ENCODE measurements at places on chromosomes 3 and 15. TPM values are rescaled to one million over a fixed set of nuclear protein-coding genes. Genes with fewer than 3 reads are reported as not detected.
A peak's percentile ranks its signal among the peaks of the same experiment; 100 is the strongest.

DNA sequence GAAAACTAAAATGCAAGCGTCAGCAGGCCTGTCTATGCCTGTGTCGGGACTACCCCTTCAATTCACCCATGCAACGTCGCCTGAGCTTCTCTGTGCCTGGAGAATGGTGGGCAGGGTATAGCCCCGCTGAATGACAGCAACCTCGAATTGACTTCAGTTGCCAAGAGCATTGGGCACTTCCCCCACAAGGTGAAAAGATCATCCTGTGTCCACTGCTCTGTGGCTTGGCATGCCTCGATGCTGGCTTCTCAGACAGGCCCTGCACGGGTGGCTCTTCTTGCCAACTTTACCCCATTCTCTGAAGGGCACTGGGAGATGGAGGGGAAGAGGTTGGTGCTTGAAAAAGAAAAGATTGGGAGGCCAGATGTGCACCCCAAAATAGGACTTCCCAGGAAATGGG is 3.3 kb downstream of the SLC6A1 start:
- peaks cover 3% of the 10 kb centered on the region for H3K4me1 ChIP-seq
- no peak for DNase-seq
- H3K36me3 ChIP-seq, result no peaks in the 10 kb centered on the region
- H3K27me3 ChIP-seq, result peaks cover 86% of the 10 kb centered on the region
- H3K4me3 ChIP-seq, result no peak overlapping the region

DNA sequence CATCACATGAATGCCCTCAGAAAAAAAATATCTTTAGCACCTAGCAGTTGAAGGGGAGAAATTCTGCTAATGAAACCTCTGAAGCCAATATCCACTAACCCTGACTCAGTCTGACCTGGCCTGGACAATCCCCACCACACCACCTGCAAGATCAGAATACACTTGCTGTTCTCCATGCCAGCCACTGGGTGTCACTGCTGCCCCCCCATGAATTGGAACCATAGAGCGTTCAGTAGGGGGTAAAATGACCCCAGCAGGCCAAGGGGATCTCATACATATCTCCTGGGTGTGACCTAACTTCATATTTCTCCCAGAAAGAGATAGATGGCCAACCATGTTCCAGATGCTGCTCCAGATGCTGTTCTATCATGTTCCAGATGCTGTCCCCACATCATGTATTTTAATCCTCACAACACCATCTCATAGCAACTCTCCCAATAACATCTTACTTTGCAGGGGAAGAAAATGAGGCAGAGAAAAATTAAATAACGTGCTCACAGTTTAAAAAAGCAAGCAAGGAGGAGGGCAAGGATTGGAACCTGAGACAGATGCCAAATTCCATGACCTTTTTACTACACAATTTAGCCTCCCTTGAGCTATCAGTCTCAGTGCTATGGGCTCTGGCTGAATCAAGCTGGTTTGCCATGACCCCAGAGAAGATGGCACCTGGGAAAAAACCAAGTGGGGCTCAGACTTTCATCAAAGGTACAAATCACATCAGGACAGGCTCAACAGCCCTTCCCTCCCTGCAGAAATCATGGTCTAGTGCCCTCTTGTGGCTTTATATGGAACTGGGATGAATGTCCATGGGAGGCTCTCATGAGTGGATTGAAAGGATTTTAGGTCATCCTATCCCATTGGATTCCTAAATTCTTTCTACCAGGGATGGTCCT is 12.4 kb downstream of the NTRK3 start:
- no peak overlapping the region for H3K4me3 ChIP-seq
- no peak overlapping the region for H3K27ac ChIP-seq
- H3K4me1 ChIP-seq, result no peaks in the 10 kb centered on the region
- H3K27me3 ChIP-seq, result peaks cover 40% of the 10 kb centered on the region

- no peak for DNase-seq
- peaks cover 16% of the 10 kb centered on the region for H3K4me1 ChIP-seq
- peak overlapping the region; percentile 94 for H3K4me3 ChIP-seq
- H3K36me3 ChIP-seq, result no peaks in the 10 kb centered on the region
- H3K27me3 ChIP-seq, result no peaks in the 10 kb centered on the region
Observed at GRCh38 chr3:114057011-114057347, 442 bp downstream of the QTRT2 start.

DNA sequence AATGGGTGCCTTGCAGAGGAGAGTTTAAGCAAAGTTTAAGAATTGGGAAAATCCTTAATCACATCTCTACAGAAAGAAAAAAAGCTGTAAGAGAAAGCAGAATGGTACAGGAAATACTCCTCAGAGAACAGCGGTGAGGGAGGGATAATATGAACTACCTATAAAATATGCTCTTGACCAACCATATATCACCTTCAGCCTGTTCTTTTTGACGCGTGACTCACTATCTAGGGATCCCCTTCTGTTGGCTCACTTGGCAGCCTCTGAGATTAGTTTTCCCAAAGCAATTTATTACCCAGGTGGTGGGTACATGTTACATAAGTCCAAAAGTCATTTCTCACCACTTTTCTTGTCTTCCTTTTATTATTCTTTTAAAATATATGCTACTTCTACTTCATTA is 97.7 kb downstream of the CNTN6 start:
- no peaks in the 10 kb centered on the region for H3K27me3 ChIP-seq
- H3K4me3 ChIP-seq, result no peak overlapping the region
- no peaks in the 10 kb centered on the region for H3K36me3 ChIP-seq
- H3K27ac ChIP-seq, result no peak overlapping the region
- no peak for DNase-seq
- H3K4me1 ChIP-seq, result peaks cover 7% of the 10 kb centered on the region

Gene XCR1
- total RNA-seq, result not detected

DNA sequence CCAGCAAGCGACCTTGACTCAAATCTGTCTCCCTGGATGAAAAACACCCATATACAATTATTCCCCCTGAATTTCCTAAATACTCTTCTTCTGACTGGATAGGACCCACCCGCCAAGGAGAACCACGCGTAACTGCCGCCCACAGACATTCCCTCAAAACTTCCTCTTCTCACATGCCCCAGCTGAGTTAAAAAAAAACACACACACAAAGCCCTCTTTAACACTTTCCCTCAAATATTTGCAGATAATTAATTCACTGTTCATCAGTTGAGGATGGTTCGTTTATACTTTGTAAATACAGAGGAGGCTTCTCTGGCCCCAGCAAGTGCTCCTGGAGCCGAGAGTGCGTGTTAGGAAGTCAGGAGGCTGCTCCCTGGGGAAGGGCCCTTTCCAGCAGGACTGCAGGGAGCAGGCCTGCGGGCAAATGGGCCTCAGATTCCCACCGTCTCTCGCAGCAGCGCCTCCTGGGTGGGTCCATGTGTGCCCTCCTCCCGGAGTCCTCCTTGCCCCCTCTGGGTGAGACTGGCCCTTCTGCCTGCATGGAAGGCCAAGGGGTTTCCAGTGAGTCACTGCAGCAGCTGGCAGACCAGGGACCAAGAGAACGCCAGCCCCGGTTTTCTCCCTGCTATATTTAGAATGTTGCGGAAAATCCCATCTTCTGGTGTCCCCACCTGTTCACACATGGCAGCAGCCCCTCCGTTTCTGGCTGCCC is 46.8 kb downstream of the MGLL start:
- peaks cover 12% of the 10 kb centered on the region for H3K4me1 ChIP-seq
- no peak overlapping the region for H3K27ac ChIP-seq
- peaks cover 50% of the 10 kb centered on the region for H3K27me3 ChIP-seq
- no peak for DNase-seq
- no peak overlapping the region for H3K4me3 ChIP-seq
- no peaks in the 10 kb centered on the region for H3K36me3 ChIP-seq

GRCh38 chr15:42373274-42373673 is 14.0 kb downstream of the CAPN3 start:
- no peaks in the 10 kb centered on the region for H3K4me1 ChIP-seq
- DNase-seq, result no peak
- H3K27me3 ChIP-seq, result no peaks in the 10 kb centered on the region
- peaks cover 2% of the 10 kb centered on the region for H3K36me3 ChIP-seq
- no peak overlapping the region for H3K4me3 ChIP-seq

Gene TARS3
- 21.5 TPM for total RNA-seq

- no peaks in the 10 kb centered on the region for H3K4me1 ChIP-seq
- no peak within 1 kb of the TSS for H3K27ac ChIP-seq
- no peak for DNase-seq
- no peak within 1 kb of the TSS for H3K4me3 ChIP-seq
Observed at GRCh38 chr3:187368251-187369088, at the start of gene RTP4. RTP4 (plus strand) TSS chr3:187368385; CDS start chr3:187368442, 57 bp downstream.

DNA sequence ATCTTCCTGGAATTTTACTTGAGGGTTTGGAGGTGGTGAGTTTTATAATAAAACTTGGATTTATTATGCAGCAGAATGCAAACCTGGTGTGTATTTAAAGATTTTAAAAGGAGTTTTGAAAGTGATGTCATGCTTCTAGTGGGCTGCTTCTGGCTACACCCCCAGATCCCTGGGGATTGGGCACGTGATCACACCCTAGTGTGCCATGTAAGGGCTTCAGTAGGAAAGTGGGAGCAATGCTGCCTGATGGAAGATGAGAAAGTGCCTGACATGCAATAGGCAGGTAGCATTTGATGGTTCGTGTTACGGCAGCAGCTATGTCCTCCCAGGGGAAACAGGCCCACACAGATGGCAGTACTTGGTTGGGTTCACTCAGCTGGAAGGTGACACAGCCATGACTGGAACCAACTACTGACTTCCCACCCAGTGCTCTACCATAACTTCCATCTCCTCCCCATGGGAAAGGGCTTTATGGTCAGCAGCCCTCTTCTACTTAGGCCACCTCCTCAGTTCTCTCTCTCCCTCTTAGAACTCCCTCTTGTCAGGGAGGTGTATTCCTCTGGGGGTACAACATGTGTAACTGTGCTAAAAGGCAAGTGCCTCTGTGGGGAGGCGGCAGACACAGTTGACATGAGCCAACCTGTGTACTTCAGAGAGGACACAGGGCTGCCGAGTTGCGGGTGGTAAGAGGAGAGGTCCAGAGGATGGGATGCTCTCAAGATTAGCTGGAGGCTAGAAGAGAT is 5.6 kb downstream of the ITPKA start:
- DNase-seq, result no peak
- no peak overlapping the region for H3K27ac ChIP-seq
- no peaks in the 10 kb centered on the region for H3K36me3 ChIP-seq
- H3K4me1 ChIP-seq, result peaks cover 7% of the 10 kb centered on the region
- no peak overlapping the region for H3K4me3 ChIP-seq

Gene RAF1
- total RNA-seq, result 139 TPM

GRCh38 chr15:96307856-96308394 is 22.6 kb upstream of the NR2F2 start:
- no peak overlapping the region for H3K4me3 ChIP-seq
- no peaks in the 10 kb centered on the region for H3K36me3 ChIP-seq
- H3K27me3 ChIP-seq, result no peaks in the 10 kb centered on the region
- no peak for DNase-seq
- no peak overlapping the region for H3K27ac ChIP-seq
- H3K4me1 ChIP-seq, result no peaks in the 10 kb centered on the region

DNA sequence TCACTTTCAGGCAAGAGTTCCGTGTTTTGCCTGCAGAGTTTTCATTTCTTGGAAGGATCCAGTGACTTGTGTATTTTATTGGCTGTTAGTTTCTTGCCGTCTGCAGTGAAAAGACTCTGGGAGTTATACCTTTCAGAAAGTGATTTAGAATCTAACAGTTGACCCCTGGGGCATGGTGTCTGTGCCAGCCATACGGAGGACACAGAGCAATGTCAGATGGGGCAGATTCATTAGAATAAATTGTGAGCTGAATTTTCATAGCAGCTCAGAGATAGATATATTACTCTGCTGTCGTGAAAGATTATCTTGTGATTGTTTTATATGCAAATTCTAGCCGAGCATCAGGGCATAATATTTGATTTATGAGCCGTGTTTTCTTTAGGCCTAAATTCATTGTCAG is 131.6 kb downstream of the SV2B start:
- no peak for DNase-seq
- H3K27ac ChIP-seq, result peak overlapping the region; percentile 59
- H3K4me1 ChIP-seq, result no peaks in the 10 kb centered on the region

DNA sequence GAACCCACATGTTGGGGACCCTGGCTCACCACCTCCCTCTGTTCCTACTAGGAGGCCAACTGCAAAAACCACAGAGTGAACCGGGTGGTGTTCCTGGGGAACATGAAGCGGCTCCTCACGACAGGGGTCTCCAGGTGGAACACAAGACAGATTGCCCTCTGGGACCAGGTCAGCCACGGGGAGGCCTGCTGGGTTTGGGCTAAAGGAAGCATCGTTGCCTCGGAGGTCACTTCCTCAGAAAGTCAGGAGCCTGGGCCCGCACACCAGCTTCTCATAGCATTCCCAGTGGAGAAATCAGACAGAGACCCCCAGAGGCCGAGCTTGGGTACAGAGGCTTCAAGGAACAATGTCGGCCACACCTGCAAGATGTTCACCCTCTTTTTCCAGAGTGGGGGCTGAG is 106.8 kb downstream of the ANP32A start:
- no peaks in the 10 kb centered on the region for H3K36me3 ChIP-seq
- no peak for DNase-seq
- peaks cover 11% of the 10 kb centered on the region for H3K27me3 ChIP-seq
- H3K4me3 ChIP-seq, result no peak overlapping the region

GRCh38 chr3:4633078-4634004 is 140.2 kb downstream of the ITPR1 start:
- H3K4me1 ChIP-seq, result no peaks in the 10 kb centered on the region
- no peak overlapping the region for H3K27ac ChIP-seq
- no peak overlapping the region for H3K4me3 ChIP-seq
- no peak for DNase-seq

GRCh38 chr3:183291497-183292031 is 38.5 kb downstream of the B3GNT5 start:
- H3K27ac ChIP-seq, result no peak overlapping the region
- H3K36me3 ChIP-seq, result peaks cover 8% of the 10 kb centered on the region
- peaks cover 6% of the 10 kb centered on the region for H3K4me1 ChIP-seq
- H3K27me3 ChIP-seq, result no peaks in the 10 kb centered on the region
- no peak for DNase-seq

Gene AHSG
- total RNA-seq, result 0.27 TPM

DNA sequence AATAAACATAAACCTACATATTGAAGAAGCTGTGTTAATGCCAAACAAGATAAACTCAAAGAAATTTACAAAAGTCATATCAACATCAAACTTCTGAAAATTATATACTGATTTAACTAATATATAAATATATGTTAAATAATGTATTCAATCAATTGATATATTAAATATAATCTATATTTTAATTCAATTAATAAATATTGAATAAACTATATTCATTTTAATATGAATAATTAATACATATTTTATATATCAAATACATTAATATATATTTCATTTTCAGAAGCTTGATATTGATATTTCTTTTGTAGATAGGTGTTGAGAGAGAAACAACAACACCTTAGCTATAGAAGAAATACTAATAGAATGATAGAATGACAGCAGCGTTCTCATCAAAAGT is 768.1 kb downstream of the MECOM start:
- H3K27me3 ChIP-seq, result no peaks in the 10 kb centered on the region
- H3K4me3 ChIP-seq, result no peak overlapping the region

Gene TEX9
- total RNA-seq, result 32.7 TPM

Gene PRRT3
- 11.4 TPM for total RNA-seq
